Activated naive CD8-positive, alpha-beta T cell treated with anti-CD3 and anti-CD28 coated beads, Interleukin-2, amount 10 ng/mL, durations not matched to agents 7 days and 5 days (primary cell): ENCODE measurements at places on chromosomes 5 and 9. TPM values are rescaled to one million over a fixed set of nuclear protein-coding genes. Genes with fewer than 3 reads are reported as not detected.

GRCh38 chr5:142320851-142321560, 3.8 kb downstream of the SPRY4 start:
- H3K27me3 ChIP-seq = peaks cover 24% of the 10 kb centered on the region
- no peak overlapping the region for H3K27ac ChIP-seq
- peaks cover 2% of the 10 kb centered on the region for H3K36me3 ChIP-seq
- no peak overlapping the region for H3K4me3 ChIP-seq

DNA sequence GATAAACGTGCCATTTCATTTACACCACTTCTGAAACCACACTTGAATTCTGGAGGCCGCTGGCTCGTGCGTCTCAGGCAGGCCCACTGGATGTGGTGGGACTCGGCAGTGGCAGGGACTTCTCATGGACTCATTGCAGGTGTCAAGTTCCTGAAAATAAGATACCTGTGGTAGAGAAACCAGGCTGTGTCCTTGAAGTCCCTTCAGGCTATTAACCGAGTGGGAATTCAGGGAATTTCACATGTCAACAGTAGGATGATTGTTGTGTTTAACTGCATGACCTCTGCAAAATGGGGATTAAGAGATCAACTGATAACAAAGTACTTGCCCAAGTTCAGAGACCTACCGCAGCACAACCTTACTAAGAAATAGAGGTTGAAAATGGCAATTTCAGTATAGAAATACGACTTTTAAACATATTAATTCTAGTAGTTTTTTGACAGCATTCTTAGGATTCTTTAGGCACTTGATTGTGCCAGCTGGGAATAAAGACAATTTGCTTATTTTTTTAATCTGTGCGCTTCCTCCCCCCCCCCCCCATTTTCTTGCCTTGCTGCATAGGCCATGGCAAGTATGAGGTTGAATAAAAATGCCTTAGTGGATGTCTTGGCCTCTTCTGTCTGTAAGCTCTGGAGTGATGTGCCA, 26.8 kb downstream of the TRIP13 start:
- H3K27ac ChIP-seq = no peak overlapping the region
- H3K27me3 ChIP-seq = no peaks in the 10 kb centered on the region
- H3K4me1 ChIP-seq = peaks cover 4% of the 10 kb centered on the region
- H3K4me3 ChIP-seq = no peak overlapping the region

DNA sequence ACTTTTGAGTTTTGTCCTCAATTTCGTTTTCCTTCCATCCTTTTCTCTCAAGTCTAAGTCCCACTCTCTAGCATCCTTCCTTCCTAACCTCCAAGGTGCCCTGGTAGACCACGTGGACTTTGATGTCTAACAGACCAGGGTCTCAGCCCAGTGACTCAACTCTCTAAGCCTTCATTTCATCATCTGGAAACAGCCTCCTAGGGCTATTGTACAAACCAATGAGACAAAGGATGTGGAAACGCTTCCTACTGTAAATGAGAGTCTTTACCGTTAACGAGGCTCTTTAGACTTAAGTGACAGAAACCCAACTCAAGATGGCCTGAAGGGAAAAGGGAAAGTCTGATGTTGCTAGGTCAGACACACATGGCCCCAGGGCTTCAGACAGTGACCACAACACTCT, 49.2 kb upstream of the CPLX2 start:
- DNase-seq = no peak
- peaks cover 9% of the 10 kb centered on the region for H3K27me3 ChIP-seq
- peaks cover 6% of the 10 kb centered on the region for H3K4me1 ChIP-seq
- no peak overlapping the region for H3K27ac ChIP-seq
- no peaks in the 10 kb centered on the region for H3K36me3 ChIP-seq
- no peak overlapping the region for H3K4me3 ChIP-seq

- peaks cover 57% of the 10 kb centered on the region for H3K36me3 ChIP-seq
- no peak overlapping the region for H3K4me3 ChIP-seq
- H3K27ac ChIP-seq = peak overlapping the region; percentile 14
- DNase-seq = no peak
Measured at GRCh38 chr5:80866371-80866770, 93.8 kb upstream of the RASGRF2 start.

GRCh38 chr5:159971931-159972461, 36.9 kb upstream of the TTC1 start:
- peaks cover 6% of the 10 kb centered on the region for H3K4me1 ChIP-seq
- H3K27me3 ChIP-seq = peaks cover 52% of the 10 kb centered on the region
- H3K36me3 ChIP-seq = no peaks in the 10 kb centered on the region
- H3K27ac ChIP-seq = no peak overlapping the region
- H3K4me3 ChIP-seq = no peak overlapping the region

DNA sequence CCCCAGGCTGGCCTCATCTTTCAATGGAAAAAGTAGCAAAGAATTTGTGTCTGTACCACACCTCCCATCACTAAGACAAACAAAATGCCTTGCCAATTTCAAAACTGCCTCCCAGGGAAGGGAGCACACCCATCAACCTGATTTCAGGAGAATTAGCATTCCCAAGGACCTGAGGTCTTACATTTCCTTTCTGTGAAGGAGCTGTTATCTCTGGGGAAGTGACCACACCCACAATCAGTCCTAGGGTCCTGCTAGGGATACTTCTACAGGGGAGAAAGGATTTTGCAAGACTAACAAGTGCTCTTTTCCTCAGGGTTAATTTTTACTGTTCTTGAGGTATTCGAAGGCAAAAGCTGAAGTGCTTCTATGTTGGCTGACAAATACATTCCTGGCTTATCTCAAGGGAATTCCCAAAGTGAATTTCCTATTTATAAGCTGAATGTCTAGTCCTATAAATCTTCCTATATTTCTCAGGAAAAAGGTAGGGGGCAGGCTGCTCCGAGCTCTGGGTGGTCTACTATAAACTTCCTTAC, 97.4 kb upstream of the ITGA1 start:
- H3K27ac ChIP-seq = no peak overlapping the region
- no peaks in the 10 kb centered on the region for H3K36me3 ChIP-seq
- no peak for DNase-seq
- peaks cover 5% of the 10 kb centered on the region for H3K4me1 ChIP-seq
- H3K4me3 ChIP-seq = no peak overlapping the region

DNA sequence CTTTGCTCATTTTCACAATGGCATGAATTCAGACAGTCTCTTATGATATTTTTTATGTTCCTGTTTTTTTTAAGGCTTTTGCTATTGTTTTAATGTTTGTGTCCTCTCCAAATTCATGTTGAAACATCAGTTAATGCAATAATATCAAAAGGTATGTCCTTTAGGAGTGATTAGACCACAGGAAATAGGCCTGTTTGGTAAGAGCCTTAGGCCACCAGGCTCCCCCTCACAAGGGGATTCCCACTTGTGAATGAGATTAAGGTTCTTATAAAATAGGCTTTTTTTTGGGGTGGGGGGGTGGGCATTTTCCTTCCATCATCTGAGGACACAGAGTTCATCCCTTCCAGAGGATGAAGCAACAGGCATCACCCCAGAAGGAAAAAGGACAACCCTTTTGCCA, 2074.2 kb upstream of the C9orf72 start:
- H3K27ac ChIP-seq = no peak overlapping the region
- no peaks in the 10 kb centered on the region for H3K27me3 ChIP-seq
- H3K4me3 ChIP-seq = no peak overlapping the region
- H3K36me3 ChIP-seq = no peaks in the 10 kb centered on the region

- H3K36me3 ChIP-seq = no peaks in the 10 kb centered on the region
- no peaks in the 10 kb centered on the region for H3K27me3 ChIP-seq
- H3K27ac ChIP-seq = no peak overlapping the region
Measured at GRCh38 chr5:137191179-137191578, 307.9 kb downstream of the SPOCK1 start.

DNA sequence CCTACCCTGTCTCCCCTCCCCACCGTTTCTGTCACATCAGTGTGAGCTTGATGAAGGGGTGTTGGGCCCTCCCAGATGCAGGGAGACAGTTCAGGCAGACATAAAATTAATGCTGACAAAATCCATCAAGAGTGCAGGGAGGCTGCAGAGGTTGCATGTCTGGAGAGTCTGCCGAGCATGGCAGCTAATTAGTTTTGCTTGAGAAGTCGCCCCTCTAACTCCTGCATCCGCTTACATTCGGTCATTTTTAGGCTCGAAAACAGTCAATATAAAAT, 44.9 kb downstream of the GALNT12 start:
- peaks cover 4% of the 10 kb centered on the region for H3K36me3 ChIP-seq
- H3K4me1 ChIP-seq = peaks cover 12% of the 10 kb centered on the region
- no peak for DNase-seq
- no peak overlapping the region for H3K4me3 ChIP-seq

- peaks cover 31% of the 10 kb centered on the region for H3K36me3 ChIP-seq
- H3K27ac ChIP-seq = peak overlapping the region; percentile 37
- peak; percentile 31 for DNase-seq
- H3K4me1 ChIP-seq = peaks cover 63% of the 10 kb centered on the region
- H3K4me3 ChIP-seq = no peak overlapping the region
Measured at GRCh38 chr5:132481596-132482211, 8.9 kb downstream of the IRF1 start.

DNA sequence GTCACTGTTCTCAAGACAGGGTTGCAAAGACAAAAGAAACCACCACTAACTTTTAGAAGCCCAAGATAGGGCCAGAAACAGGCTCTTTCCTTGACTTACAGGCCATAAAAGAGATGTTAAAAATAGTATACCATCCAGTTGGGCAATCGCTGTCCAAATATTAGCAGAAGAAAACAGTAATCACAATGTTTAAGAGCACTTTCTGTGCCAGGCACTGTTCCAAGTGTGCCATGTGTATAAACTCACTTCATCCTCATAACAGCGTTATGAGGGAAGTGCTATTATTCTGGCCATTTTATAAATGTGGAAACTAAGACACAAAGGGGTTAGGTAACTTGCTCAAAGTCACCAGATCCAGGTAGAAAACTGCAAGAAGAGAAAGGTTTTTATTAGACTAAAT, 111.7 kb downstream of the KCNN2 start:
- H3K36me3 ChIP-seq = no peaks in the 10 kb centered on the region
- H3K4me1 ChIP-seq = no peaks in the 10 kb centered on the region
- no peak overlapping the region for H3K4me3 ChIP-seq
- no peak overlapping the region for H3K27ac ChIP-seq

- no peaks in the 10 kb centered on the region for H3K4me1 ChIP-seq
- H3K36me3 ChIP-seq = no peaks in the 10 kb centered on the region
- no peak for DNase-seq
- no peaks in the 10 kb centered on the region for H3K27me3 ChIP-seq
- no peak overlapping the region for H3K4me3 ChIP-seq
- H3K27ac ChIP-seq = no peak overlapping the region
Measured at GRCh38 chr9:4090491-4090890, 209.4 kb downstream of the GLIS3 start.

C8G gene
- total RNA-seq = 3.6 TPM

AFAP1L1 gene
- total RNA-seq = 0.17 TPM

GRXCR2 gene
- total RNA-seq = not detected

RNF180 gene
- not detected for total RNA-seq
